ENCODE measurements at places on chromosomes 2 and 18. TPM values are rescaled to one million over a fixed set of nuclear protein-coding genes. Genes with fewer than 3 reads are reported as not detected.

DNA sequence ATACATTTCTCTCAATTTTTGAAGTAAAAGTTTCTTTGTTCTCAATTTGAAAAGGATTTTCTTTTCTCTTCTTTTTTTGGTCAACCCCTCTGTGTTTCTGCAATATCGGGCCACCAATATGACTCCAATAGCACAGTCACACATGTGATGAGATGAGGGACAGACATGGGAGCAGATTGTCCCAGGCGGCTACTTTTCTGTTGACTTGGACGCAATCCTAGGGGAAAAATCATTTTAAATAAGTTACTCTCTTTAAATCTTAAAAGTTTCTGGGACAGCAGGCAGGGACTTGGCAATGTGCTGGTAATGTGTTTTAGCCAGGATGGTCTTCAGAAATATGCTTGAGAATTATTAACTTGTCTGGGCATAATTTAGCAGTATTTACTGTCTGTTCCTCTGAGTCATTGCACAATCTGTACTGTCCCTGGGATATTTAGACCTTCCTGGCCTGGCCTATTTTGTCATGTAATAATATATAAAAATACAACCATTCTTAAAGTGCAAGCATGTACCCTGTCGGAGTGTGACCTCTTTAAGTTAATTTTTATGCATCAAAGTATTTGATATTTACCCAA, 388.5 kb upstream of the FANCL start:
- no peak for DNase-seq

- DNase-seq: peak; percentile 71
These were observed 31.3 kb downstream of the HJURP start for GRCh38 chr2:233822781-233823730.

ITPRIPL1 gene
- 0.83 TPM for total RNA-seq

DNA sequence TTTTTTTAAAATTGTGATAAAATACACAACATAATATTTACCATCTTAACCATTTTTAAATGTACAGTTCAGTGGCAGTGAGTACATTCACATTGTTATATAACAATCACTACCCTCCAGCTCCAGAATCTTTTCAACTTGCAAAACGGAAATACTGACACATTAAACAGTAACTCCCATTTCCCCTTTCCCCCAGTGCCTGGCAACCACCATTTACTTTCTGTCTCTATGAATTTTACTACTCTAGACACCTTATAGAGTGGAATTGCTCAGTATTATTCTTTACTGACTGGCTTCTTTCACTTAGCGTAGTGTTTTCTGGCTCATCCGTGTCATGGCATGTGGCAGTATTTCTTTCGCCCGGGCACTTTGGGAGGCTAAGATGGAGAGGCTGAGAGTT, 32.6 kb downstream of the FASTKD2 start:
- no peak for DNase-seq

- DNase-seq: no peak
These were observed 224.9 kb upstream of the EPAS1 start for GRCh38 chr2:46072101-46072820.

DNA sequence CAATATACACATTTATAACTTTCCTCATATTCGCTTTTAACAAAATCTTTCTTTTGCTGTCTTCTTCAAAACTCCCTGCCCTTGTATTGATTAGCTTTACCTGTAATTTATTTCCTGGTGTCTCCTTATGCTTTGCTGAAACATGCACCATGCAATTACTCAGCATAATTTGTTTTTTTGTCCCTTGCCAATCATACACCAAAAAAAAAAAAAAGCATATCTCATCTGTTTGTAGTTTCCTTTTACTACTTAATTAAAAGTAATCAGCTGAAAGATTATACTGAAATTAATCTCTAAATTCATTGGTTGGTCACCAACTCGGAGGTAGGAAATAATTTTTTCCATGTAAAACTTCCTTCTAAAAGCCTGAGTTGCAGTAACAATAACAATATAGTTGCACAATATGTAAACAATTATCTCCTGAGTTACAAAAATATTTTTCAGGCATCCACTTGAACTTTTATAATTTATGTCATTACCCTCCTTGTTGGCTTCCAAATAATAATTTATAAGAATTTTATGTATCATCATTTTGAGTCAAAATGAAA, 53.0 kb upstream of the ROCK1 start:
- DNase-seq: no peak

DNA sequence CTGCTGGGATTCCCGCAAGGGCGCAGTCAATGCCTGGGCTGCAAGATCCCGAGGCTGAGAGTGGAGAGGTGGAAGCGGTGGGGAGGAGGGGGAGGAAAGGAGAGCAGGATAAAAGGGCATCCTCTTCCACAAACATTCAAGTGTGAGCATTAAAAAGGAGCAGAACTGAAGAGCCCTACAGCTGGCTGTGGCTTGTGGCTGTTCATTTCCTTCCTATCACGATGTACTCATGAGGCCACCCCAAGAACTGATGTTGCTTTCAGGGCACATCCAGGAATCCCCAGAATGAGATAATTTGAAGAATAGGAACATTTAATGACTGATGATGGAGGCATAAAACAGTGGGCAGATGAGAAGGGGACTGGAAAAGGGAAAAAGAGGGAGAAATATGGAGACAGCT, 230.8 kb upstream of the SMIM21 start:
- no peak for DNase-seq

GRCh38 chr2:109527079-109527478, 86.7 kb downstream of the SEPTIN10 start:
- DNase-seq: no peak

DNA sequence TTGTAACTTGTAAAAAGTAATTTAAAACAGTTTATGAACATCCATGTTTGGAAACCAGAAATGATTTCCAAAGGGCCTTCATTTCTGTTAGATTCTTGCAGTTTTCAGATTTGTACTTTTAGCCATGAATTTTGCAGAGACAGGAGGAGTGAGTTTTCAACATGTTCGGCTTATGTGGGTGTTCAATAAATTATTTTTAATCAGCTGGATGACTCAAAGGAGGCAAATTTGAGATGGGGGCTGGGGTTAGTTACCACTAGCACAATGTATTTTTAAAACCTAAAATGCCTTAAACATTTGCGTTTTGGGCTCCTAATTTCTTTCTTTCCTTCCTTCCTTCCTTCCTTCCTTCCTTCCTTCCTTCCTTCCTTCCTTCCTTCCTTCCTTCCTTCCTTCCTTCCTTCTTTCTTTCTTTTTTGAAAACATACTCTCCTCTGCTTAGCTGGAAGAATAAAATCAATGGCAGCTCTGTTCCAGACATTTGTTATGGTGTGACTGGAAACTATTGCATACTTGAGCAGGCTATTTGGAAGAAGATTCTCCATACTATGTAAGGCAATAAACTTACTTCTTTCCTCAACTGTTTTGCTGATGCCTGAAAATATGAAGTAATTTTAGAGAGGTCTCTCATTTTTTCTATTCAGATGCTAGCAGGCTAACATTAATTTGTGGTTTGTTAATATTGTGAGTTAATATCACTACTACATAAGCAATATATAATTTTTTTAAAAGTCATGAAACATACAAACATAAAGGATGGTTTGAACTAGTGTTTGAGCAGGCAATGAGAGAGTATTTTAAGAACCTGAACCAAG, 394.4 kb downstream of the NYAP2 start:
- DNase-seq: no peak

RNF125 gene
- total RNA-seq: 1.5 TPM
